ENCODE measurements at places on chromosomes 6 and 20. TPM values are rescaled to one million over a fixed set of nuclear protein-coding genes. Genes with fewer than 3 reads are reported as not detected.

ARMH2 gene
- total RNA-seq, result not detected

MROH8 gene
- total RNA-seq, result 1.7 TPM

DSTN gene
- 140 TPM for total RNA-seq

CCDC170 gene
- 1.9 TPM for total RNA-seq

MCHR2 gene
- not detected for total RNA-seq

GRIK2 gene
- 3.7 TPM for total RNA-seq

RBPJL gene
- total RNA-seq, result not detected

EEF1A2 gene
- 38.5 TPM for total RNA-seq

SCRT2 gene
- not detected for total RNA-seq

DEFB124 gene
- total RNA-seq, result not detected

SRSF12 gene
- 3.8 TPM for total RNA-seq

FBXO9 gene
- 46.7 TPM for total RNA-seq

SIGLEC1 gene
- total RNA-seq, result 3.5 TPM
